Activated CD8-positive, alpha-beta memory T cell treated with anti-CD3 and anti-CD28 coated beads for 1 hour (primary cell): ENCODE measurements at places on chromosomes 7 and 10.

GRCh38 chr7:155365146-155365874 is 67.6 kb downstream of the INSIG1 start:
- no peak for DNase-seq

DNA sequence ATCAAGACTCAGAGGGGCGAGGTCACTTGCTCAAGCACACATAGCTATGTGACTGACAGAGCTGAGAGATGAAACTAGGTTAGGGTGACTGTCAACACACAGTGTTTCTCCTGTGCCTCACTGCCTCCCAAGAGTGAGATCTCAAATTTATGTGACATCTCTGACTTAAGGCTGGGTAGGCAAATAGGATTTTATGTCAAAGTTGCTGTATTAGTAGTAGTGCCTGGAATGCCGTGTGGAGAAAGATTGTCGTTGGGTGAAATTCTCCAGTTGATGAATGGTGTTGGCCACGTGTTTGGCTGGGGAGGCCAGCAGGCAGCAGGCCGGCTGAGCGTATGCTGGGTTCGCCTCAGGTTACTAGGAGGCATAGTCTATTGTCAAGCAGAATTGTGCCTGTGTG is 148.3 kb upstream of the BMPER start:
- DNase-seq = no peak

DNA sequence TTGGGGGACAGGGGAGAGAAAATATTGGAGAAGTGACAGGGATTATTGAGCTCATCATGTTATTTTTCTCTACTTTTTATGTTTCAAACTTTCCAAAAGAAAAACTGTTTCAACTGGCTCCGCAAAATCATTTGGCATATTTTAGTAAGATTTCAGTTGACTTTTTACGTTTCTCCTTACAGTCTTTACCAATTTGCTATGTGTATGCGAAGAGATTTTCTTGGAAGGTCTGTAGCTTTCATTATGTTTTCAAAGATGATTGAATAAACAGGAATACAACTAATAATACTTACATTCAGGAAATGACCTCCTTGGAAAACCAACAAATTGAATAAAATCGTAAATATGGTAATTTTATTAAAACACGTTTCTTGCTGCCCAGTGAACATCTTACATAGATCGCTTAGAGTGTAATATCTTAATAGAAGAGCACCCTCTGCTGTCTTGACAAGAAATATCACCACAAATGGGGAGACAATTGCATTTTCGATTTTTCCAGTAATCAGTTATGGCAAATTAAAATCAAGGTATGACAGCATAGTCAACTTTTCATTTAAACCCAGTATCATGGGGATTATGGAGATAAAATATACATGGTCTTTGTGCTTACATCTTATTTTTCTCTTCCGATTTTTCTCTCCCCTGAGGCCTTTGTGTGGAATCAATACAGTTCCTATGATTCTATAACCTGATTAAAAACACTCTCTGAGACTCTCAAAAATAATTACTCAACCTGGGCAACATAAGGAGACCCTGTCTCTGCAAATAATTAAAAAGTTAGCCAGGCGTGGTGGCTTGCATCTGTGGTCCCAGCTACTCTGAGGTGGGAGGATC is 43.1 kb downstream of the MBL2 start:
- DNase-seq = no peak

DNA sequence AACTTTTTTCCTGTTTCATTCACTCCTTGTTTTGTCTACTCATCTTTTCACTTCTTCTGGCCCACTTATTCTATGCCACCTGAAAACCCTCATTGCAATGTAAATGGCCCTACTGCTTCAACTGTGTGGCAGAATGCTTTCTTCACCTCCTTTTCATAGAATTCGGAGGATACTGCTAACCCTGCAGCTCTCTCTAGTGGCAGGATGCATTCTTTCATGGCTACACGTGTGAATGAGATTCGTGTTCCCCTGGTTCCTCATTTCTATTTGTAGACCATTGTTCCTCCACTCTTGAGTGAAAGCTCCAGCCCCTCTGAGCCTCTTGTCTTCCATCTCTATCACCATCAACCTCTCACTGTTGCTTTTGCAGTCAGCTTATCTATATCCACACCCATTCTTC is 20.9 kb upstream of the CYP26C1 start:
- DNase-seq = no peak

- no peak for DNase-seq
Observed at GRCh38 chr10:130914367-130914766, 397.2 kb downstream of the TCERG1L start.

GRCh38 chr7:158492367-158492764 is 95.3 kb downstream of the PTPRN2 start:
- no peak for DNase-seq

GRCh38 chr10:14507176-14507575 is 176.5 kb upstream of the FRMD4A start:
- DNase-seq = peak; percentile 18
